ENCODE measurements at places on chromosomes 3 and 15. TPM values are rescaled to one million over a fixed set of nuclear protein-coding genes. Genes with fewer than 3 reads are reported as not detected.

GRCh38 chr3:11583638-11584046, 60.1 kb downstream of the VGLL4 start:
- H3K36me3 ChIP-seq: no peaks in the 10 kb centered on the region
- H3K4me1 ChIP-seq: peaks cover 7% of the 10 kb centered on the region
- no peaks in the 10 kb centered on the region for H3K27me3 ChIP-seq
- no peak overlapping the region for H3K4me3 ChIP-seq
- no peak overlapping the region for H3K27ac ChIP-seq

DNA sequence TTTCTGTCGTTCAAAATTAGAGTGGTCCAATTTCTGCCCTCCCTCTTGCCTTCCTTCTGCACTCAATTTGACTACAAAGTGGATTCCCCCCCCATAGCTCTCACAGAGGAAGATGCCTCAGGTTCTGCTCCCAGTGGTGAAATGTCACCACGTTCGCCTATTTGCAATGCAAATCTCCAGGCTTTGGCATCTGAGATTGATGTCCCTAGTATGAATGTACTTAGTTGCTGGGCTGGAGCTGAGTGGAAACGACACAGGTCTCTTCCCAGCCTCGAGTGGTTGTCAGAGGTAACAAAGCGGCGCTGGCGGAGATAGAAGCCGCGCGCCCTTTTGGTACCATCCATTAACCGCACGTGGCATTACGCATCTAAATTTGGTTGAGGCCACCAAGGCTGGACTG, 860.1 kb downstream of the MCTP2 start:
- no peaks in the 10 kb centered on the region for H3K36me3 ChIP-seq
- H3K4me3 ChIP-seq: no peak overlapping the region
- H3K27ac ChIP-seq: no peak overlapping the region
- DNase-seq: no peak
- no peaks in the 10 kb centered on the region for H3K27me3 ChIP-seq

DNA sequence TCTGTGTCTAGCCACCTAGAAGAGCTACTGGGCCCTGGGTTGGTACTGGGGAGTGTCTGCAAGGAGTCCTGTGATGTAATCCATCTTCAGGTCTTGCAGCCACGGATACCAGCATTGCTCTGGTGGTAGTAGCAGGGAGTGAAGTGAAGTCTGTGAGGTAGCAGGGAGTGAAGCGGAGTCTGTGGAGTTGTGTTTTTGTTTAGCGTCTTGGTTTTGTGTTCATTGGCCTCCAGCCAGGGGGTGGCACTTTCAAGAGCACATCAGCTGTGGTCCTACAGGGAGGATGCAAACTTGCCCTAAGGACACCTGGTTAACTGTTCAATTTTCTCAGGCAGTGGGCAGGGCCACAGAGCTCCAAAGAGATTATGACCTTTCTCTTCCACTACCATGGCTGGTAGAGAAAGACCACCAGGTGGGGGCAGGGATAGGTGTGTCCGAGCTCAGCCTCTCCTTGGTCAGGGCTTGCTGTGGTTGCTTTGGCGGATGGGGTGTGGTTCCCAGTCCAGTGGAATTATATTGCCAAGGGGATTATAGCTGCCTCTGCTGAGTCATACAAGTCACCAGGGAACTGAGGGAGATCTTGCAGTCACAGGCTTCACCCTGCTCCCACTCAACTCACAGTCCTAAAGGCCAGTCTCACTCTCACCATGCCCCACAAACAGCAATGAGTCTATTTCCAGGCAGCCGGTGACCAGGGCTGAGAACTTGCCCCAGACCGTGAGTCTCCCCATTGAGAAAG, 424.7 kb downstream of the ZBBX start:
- H3K4me1 ChIP-seq: no peaks in the 10 kb centered on the region
- H3K36me3 ChIP-seq: no peaks in the 10 kb centered on the region
- no peaks in the 10 kb centered on the region for H3K27me3 ChIP-seq
- H3K4me3 ChIP-seq: no peak overlapping the region

DNA sequence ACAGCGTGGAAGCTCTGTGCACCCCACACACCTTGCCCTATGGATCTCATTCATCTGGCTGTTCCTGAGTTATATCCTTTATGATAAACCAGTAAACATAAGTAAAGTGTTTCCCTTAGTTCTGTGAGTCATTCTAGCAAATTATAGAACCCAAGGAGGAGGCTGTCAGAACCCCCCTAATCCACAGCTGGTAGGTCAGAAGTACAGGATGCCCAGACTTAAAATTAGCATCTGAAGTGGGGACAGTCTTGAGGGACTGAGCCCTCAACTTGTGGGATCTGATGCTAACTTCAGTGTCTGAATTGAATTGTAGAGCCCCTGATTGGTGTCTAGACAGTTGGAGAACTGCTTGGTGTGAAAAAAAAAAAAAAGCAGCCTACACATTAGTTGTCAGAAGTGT, 75.1 kb downstream of the B3GNT5 start:
- H3K27me3 ChIP-seq: no peaks in the 10 kb centered on the region
- DNase-seq: no peak
- H3K27ac ChIP-seq: no peak overlapping the region
- no peaks in the 10 kb centered on the region for H3K4me1 ChIP-seq
- no peaks in the 10 kb centered on the region for H3K36me3 ChIP-seq

DNA sequence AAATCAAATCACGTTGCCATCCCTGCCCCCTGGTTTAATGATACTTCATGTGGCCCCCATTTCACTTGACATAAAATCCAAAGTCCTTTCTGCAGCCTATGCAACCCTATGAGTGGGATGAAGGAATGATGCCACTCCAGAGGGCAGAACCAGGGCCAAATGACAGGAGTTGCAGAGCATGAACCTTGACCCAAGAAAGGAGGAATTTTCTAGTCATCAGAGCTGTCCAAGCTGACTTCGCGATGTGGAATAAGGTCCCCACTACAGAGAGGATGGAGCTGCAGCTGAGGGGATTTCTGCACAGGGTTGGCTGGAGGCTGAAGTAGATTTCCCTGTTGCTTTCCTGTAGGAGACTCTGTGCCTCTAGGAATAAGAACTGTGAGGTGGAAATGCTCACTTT, 15.8 kb upstream of the EPHB3 start:
- no peak for DNase-seq
- H3K36me3 ChIP-seq: no peaks in the 10 kb centered on the region
- no peaks in the 10 kb centered on the region for H3K4me1 ChIP-seq
- H3K4me3 ChIP-seq: no peak overlapping the region

DNA sequence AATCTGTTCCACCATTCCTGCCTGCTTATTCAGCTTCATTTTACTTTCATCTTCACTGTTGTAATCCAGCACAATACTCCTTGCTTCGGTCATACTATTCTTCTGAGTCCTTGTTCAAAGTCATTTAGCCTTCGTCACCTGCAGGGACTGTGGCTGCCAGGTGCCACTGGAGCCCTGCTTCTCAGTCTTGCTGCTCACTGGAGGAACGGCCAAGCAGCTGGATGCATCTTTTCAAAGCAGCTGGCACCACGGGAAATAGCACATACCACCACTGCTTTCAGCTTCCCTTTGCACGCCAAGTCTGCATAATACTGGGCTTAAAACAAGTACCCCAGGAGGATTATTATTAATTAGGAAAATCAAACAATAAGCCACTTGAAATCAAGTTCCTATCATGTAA, 287.6 kb downstream of the BCHE start:
- no peak for DNase-seq
- H3K4me1 ChIP-seq: no peaks in the 10 kb centered on the region
- H3K27me3 ChIP-seq: no peaks in the 10 kb centered on the region
- H3K27ac ChIP-seq: no peak overlapping the region
- H3K4me3 ChIP-seq: no peak overlapping the region

DNA sequence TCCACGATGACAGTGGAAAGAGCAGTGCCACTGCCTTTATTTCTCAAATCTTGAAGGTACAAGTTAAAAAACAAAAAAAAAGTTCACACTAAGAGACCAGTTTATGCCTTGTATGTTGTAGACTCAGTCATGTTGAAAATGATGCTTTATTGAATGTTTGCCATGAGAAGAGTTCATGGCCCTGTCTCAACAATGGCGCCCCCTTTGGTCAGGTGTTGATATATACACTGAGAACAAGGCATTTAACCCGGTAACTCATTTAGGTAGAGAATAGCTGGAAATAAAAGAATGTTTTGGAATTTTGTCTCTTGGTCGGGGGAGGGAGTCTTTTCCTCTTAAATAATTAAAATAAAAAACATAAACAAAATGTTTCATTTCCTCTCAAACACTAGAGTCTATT, 145.6 kb upstream of the SLC2A2 start:
- DNase-seq: no peak
- no peak overlapping the region for H3K4me3 ChIP-seq
- H3K36me3 ChIP-seq: no peaks in the 10 kb centered on the region
- H3K27me3 ChIP-seq: no peaks in the 10 kb centered on the region
- H3K27ac ChIP-seq: no peak overlapping the region
- H3K4me1 ChIP-seq: no peaks in the 10 kb centered on the region

- DNase-seq: no peak
- no peaks in the 10 kb centered on the region for H3K4me1 ChIP-seq
- no peaks in the 10 kb centered on the region for H3K36me3 ChIP-seq
- no peaks in the 10 kb centered on the region for H3K27me3 ChIP-seq
Observed at GRCh38 chr3:15206662-15207576, 873 bp downstream of the CAPN7 start.

- H3K36me3 ChIP-seq: no peaks in the 10 kb centered on the region
- no peaks in the 10 kb centered on the region for H3K27me3 ChIP-seq
- no peak for DNase-seq
- H3K4me1 ChIP-seq: no peaks in the 10 kb centered on the region
Observed at GRCh38 chr15:101542306-101543025, 53.0 kb upstream of the PCSK6 start.

DNA sequence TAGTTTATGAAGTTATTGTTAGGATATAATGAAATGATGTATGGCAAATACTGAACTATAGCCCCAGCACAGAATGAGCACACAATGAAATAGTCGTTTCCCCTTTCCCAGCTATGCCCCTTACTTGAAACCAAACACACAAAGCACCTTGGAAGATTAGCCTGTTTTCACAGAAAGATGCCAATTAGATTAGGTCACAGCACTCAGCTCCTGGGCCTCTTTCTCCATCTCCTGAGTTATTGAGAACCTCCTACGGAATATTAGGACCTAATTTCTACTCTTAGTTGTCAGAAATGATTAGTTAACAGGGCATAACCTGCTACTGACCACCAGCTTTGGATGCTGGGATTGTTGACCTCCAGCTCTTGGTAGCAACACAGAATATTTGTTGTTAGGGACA, 269.4 kb upstream of the ROPN1 start:
- no peaks in the 10 kb centered on the region for H3K27me3 ChIP-seq
- H3K4me3 ChIP-seq: no peak overlapping the region
- peak overlapping the region; percentile 18 for H3K27ac ChIP-seq
- no peak for DNase-seq

DNA sequence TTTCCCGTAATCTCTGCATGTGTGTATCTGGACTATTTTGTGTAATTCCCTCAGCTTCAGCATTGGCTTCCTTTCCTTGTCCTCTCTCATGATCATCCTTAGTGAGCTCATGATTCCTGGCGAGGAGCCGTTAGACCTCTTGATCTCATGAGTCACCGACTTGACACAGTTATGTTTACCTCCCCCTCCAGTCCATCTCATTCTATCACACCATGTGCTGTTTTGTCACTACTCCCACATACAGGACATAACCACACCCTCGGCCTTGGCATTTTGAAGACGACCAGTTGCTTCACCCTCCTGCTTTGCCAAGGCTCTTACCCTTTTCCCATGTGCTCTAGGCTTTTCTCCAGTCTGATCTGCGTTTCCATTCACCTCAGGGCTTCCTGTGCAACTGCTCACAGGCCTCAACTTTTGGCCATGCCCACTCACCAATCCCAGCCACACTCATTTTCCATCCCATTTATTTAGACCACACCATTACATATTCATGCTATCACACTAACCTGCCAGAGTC, 41.5 kb downstream of the CP start:
- no peak overlapping the region for H3K4me3 ChIP-seq
- no peak overlapping the region for H3K27ac ChIP-seq
- DNase-seq: peak; percentile 83
- no peaks in the 10 kb centered on the region for H3K27me3 ChIP-seq
- H3K36me3 ChIP-seq: peaks cover 4% of the 10 kb centered on the region

DNA sequence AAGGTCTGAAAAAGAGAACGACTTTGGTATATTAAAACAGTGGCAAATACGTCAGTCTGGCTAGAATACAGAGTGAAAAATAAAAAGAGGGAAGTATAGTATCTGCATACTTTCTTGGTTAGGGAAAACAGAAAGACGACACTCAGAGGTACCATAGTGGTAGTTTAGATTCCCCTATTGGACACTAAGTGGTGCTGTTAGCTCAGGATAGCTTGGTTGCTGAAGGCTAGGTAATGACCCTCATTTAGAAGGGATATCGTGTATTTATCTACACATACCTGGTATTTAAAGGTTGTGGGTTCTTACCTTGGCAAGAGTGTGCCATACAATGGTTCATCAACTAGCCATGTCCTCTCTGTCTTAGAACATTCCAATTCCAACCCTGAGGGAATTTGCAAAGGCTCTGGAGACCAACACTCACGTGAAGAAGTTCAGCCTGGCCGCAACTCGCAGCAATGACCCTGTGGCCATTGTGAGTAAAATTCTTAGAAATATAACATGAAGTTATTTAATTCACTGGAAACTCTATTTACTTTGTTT, 31.0 kb downstream of the TMOD2 start:
- no peak overlapping the region for H3K4me3 ChIP-seq
- no peaks in the 10 kb centered on the region for H3K4me1 ChIP-seq
- H3K36me3 ChIP-seq: peaks cover 8% of the 10 kb centered on the region
- DNase-seq: no peak
- H3K27ac ChIP-seq: no peak overlapping the region

GRCh38 chr3:131218196-131218595, 163.4 kb upstream of the NUDT16 start:
- H3K4me3 ChIP-seq: no peak overlapping the region
- H3K27me3 ChIP-seq: no peaks in the 10 kb centered on the region
- H3K36me3 ChIP-seq: no peaks in the 10 kb centered on the region

DNA sequence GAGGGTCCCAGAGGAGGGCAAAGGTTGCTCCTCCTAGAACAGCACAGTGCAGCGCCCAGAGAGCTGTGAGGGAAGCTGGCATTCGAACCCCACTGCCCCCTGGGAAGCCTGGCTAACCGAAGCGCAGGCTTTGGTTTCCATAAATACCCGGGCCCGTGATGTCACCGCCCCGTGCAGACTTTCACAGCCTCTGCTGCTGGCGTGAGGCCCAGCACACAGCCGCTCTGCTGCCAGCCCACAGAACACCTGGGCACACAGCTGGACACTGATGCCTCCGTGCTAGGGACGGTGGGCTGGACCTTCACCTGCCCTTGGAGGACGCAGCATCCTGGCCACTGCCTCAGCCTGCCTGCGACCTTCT, 1.0 kb downstream of the IQSEC1 start:
- no peaks in the 10 kb centered on the region for H3K36me3 ChIP-seq
- no peak overlapping the region for H3K27ac ChIP-seq
- no peak overlapping the region for H3K4me3 ChIP-seq
- peak; percentile 70 for DNase-seq

The OR5H2 gene
- total RNA-seq: not detected

The LPCAT4 gene
- total RNA-seq: 32.1 TPM

The MYLK gene
- total RNA-seq: 484 TPM

The NIPA2 gene
- 30.1 TPM for total RNA-seq

The HYKK gene
- 4.5 TPM for total RNA-seq

The CTXN2 gene
- not detected for total RNA-seq
